ENCODE measurements at places on chromosomes 12 and 14.

- no peak for DNase-seq
Observed at GRCh38 chr12:89047856-89048418, 304.4 kb downstream of the DUSP6 start.

DNA sequence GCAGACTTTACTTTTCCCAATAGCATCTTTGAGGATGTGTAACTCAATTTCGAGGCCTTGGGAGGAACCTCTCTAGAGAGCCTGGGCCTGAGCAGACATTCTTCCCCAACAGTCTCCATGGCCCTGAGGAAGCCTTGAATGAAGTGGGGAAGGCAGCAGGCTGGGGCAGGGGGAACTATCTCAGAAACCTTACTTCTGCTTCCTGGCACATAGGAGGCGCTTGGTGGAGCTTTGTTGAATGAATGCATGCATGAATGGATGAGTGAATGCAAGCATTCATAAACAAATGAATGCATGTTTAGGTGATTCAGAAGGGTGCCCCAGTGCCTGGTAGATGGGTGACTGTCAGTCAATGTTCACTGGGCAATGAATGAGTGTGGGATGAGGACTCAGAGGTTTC, 58.3 kb downstream of the GALNT16 start:
- no peak for DNase-seq

- no peak for DNase-seq
Observed at GRCh38 chr12:107029081-107029480, 42.1 kb upstream of the MTERF2 start.

GRCh38 chr12:124480469-124481256, 86.7 kb downstream of the NCOR2 start:
- DNase-seq = no peak

DNA sequence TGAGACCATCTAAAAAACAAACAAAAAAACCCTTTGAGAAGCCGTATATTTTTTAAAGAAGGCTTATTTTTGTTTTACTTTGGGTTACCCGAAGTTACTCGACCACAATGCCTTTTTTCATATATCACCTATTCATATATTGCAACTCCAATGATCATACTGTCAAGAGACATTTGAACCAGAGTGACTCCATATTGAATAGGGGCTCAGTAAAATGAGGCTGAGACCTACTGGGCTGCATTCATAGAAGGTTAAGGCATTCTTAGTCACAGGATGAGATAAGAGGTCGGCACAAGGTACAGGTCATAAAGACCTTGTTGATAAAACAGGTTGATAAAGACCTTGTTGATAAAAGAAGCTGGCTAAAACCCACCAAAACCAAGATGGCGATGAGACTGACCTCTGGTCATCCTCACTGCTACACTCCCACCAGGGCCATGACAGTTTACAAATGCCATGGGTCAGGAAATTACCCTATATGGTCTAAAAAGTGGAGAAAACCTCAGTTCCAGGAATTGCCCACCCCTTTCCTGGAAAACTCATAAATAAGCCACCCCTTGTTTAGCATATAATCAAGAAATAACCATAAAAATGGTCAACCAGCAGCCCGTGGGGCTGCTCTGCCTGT, 50.0 kb upstream of the PKP2 start:
- no peak for DNase-seq

DNA sequence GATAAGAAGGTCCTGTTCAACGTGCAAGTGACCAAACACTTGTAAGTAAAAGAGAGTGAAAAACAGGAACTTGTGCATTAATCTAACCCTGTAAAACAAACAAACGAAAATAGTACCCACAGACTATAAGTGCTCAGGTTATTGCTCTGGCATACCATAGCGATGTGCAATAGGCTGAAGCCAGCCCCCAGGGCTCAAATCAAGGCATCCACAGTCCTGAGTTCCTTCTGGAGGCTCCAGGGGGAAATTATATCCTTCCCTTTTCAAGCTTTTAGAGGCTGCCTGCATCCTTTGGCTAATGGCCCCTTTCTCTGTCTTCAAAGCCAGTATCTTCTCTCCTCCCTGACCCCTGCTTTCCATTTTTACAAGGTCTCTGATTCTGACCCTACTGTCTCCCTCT, 8.1 kb upstream of the CMAS start:
- DNase-seq = no peak

All from T-helper 22 cell (primary cell).